ENCODE measurements at places on chromosomes 16 and 17.

DNA sequence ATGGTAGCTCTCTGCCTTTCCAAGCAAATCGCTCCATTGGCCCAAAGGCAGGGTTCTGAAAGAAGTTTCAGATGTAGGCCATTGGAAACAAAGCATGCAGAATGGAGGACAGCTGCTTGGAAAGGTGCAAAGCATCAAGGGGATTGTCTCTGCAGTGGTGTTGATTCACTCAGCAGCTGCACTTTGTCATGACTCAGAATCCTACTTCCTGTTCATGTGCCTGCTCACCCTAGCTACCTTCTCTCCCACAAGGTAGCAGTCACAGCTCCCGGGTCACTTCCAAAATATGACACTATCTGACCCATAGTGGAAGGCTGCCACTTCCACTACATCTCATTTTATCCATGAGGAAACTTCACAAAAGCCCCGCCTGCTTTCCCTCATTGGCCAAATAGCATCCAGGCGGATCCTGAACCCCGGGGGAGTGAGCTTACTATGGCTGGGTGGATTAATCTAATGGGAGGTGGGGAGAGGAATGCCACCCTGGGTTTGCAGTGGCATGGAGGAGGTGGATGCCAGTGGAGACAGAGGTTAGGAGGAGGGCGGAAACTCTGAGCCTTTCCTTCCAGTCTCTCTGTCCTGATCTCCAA lies 74.7 kb upstream of the NKD1 start:
- DNase-seq: no peak

DNA sequence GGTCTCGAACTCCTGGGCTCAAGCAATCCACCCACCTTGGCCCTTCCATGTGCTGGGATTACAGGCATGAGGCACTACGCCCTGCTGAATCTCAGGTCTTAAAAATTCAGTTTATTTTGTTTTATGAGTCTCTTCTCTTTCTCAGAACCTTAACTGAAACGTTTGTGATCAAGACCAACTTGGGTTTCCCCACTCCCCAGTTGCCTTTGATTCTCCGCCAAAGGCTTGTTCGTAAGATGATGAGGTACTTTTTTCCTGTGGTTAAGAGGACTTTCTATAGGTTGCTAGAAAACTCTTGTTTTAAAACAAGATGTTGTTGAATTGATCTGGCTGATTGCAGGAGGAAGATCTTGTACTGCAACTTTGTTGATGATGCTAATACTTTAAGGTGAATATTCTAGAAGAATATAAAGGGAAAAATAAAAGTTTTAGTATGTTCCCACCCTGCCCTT lies 11.7 kb downstream of the ABCC1 start:
- peak; percentile 38 for DNase-seq

DNA sequence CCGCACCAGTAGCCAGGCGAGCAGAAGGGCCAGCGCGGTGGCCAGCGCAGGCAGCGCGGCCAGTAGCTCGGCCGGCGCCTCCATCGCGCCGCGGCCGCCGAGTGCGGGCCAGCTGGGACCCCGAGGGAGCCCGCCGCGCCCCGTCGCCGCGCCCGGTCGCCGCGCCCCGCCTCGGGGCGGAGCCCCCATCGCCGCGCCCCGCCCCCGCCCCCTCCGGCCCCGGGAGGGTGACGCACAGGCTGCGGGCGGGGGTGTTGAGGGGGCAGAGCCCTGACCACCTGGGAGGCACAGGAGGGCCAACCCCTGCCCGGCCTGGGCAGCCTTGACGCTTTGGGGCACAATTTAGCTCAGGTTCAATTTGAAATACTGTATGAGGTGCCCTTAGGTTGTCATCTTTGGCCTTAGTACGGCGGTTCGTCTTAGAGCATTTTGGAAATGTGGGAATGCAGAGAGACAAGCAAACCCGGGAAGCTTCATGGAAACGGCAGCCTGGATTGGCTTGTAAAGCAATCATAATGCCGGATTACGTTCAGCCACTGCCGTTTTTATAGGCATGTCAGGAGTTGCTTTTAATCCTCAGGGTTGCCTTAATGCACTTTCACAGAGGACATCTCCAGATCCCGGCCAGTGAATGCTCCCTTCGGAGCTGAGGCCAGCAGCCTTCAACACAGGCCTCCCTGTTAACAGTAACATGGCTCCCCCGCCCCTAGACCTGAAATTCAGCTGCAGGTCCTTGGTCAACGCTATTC lies at the start of gene MXRA7:
Gene MXRA7, minus strand, starts transcription at position 103 of the 749 bp plus-strand sequence. Its CDS starts 19 bp downstream, at position 84.
- DNase-seq: peak; percentile 52

DNA sequence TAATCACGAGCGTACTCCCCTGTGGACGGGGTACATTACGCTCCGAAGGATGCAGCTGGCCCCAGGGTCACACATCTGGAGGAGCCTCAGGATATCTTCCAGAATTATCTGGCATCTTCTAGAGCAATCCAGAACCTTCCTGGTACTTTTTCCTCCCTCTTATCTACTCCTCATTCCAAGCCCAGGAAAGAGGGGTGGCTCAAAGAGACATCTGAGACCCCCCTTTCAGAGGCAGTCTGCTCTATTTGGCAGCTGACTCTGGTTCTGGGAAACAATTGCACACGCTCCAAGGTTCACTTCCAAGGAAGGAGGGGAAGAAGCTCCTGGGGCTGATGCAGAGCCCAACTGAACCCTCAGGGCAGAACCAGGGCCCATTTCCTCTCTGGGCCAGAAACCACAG lies 14.9 kb downstream of the RBFOX3 start:
- no peak for DNase-seq

- DNase-seq: no peak
These were observed 40.3 kb downstream of the NDE1 start for GRCh38 chr16:15690296-15690695.

GRCh38 chr16:57970319-57970718 lies 609 bp downstream of the CNGB1 start:
- DNase-seq: no peak

DNA sequence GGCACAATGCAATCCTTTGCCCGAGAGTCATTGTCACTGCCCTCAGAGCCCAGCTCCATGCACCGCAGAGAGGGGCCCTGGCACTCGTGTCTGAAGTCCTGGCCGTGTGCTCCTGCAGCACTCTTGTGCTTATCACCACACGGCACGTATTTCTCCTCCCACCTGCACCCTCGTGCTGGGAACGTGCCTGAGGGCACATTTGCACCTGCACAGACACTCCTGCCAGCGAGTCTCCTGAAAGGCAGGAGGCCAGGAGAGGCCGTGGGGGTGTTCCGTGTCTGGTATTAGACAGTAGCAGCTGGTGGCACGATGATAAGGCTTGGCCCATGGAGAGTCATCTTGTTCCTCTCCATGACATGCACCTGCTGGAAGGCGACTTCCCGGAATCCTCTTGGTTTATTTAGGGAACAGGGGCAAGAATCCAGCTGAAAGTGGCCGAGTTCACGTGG lies 3.4 kb upstream of the ACSF3 start:
- no peak for DNase-seq

GRCh38 chr17:42243493-42243982 lies 32.7 kb downstream of the STAT5B start:
- DNase-seq: no peak

DNA sequence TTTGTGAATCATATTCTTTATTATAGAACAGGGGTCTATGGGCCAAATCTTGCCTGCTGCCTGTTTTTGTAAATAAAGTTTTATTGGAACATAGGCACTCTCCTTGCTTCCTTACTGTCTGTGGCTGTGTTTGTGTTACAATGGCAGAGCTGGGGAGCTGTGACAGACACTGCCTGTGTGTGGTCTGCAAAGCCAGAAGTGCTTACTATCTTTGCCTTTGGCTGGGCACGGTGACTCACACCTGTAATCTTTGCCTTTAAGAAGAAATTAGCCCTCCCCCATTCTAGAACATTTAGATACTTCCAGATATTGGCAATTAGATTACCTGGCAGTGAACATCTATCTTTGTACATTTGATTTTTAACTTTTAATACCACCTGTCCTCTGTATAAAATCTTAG lies 308.3 kb downstream of the FOXL1 start:
- no peak for DNase-seq

GRCh38 chr17:16314189-16314588 lies 39.1 kb downstream of the CENPV start:
- no peak for DNase-seq

- DNase-seq: no peak
These were observed 372.5 kb downstream of the SNX29 start for GRCh38 chr16:12348733-12349704.

DNA sequence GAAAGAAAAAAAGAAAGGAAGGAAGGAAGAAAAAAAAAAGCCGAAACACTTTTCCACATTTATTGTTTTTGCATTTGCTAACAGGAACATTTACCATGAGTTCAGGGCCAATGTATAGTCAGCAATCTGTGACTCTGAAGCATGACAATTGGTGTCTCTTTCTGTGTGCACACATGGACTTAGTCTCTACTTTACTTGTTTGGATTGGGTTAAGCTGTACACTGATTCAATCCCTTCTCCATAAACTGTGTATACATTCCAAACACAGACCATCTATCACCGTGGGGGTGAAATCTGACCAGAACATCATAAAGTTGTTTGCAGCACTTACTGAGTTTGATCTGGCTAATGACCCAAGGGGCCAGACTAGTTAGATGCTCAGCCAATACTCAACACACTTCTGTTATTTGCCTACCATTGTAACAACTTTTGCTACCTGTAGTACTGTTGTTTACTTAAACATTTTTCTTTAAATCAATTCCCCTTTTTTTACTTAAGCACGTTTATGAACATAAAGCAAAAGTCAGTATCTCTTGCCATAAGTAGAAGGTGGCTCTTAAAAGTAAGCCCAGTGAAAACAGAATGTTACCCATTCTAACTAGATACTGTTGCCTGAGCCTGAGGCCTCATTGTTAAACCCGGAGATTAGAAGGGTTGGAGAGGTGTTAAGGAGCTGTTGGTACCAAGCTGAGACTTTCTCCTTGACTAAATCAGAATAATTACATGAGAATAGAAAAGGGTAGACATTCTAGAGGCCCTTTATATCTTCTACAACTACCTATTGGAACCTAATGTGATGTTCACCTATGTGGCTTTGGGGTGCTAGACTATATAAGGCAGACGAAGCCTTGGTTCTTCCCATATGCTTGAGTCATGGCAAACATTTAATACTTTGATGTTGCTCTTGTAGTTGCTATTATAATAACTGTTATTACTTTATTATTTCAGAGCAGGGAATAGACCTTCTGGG lies 41.8 kb downstream of the SCNN1B start:
- no peak for DNase-seq

- DNase-seq: no peak
These were observed 265.5 kb downstream of the KCNJ2 start for GRCh38 chr17:70434536-70435490.

DNA sequence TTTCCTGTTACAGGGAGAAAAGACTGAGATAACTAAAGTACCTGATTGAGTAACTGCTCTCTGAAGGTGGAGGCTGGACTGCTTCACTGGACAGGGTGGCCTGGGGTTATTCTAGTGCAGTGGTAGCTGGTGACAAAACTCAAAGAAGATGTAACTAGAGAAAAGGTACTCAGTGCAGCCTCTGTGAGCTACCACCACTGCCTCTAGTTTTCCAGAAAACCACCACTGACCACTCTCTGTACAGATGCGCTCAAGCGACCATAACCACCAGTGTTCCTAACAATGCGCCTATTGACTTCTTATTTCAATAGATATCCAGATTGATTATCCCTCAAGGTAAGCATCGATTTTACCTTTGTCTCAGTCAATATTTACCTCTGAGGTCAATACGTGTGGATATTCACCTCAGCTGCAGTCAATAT lies 492.2 kb downstream of the WWOX start:
- no peak for DNase-seq
